Cerebellum (tissue), 4 donors: ENCODE measurements at places on chromosomes 5 and 9. TPM values are rescaled to one million over a fixed set of nuclear protein-coding genes. Genes with fewer than 3 reads are reported as not detected.

The LMX1B gene
- 0.64 TPM for total RNA-seq

The NMUR2 gene
- total RNA-seq: not detected

GRCh38 chr5:101687349-101687985 is 608.6 kb downstream of the SLCO4C1 start:
- no peak for DNase-seq

GRCh38 chr5:161697001-161697400 is 11.5 kb downstream of the GABRA6 start:
- DNase-seq: peak; percentile 66

DNA sequence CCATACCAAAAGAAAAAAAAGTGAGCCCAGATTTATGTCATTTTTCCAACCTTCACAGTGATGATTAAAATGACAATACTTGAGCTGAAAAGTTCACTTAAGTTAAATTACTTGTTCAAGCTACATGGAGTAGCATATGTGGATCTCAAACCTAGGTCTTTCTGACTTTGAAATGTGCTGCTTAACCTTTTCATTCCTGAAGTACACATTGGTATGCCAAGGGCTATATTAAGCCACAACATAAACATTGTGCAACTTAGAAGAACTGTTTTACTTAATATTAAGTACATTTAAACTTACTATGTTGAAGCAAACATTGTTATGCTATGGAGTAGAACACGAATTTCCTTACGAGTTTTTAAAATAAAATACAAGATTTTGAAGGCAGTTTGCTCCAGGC is 105.0 kb downstream of the GIN1 start:
- DNase-seq: no peak

DNA sequence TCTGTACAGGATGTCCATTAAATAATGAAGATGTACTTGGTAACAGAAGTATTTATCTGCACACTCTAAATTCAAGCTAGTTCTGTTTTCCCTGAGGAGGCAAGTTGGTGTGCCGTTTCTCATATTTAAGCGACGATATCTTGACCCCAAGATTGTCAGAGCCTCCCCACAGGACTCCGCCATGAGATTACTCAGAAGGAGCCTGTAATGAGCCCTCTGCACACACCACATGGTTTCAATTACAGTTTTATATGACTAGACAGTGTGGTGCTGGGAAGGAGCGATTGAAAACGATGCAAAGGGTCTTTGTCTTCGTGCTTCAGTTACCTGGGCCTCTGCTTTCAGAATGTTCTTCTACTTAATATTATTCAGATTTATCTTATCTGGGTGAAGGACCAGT is 840.4 kb upstream of the WWC1 start:
- no peak for DNase-seq

DNA sequence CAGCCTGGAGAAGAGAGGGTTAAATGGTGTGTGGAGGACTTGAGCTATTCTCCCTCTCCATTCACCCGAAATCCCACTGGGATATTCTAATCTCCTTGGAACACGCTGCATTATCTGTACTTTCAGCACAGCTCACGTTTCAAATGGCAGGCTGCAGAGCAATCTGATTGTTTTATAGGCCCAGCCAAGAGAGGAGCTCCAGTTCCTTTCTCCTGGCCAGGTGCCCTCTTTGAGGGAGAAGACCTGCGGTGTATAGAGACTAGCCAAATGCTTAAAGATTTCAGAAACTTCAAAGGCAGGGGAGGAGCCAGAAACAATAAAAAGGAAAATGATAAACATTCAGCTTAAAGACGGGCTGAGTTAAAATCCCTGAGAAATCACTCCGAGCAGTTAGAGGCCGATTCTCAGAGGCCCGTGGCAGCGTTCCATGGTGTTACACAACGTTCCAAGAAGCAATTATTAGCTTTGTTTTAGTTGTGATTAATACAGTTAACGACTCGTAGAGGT is 564.0 kb upstream of the KLF4 start:
- DNase-seq: peak; percentile 28

DNA sequence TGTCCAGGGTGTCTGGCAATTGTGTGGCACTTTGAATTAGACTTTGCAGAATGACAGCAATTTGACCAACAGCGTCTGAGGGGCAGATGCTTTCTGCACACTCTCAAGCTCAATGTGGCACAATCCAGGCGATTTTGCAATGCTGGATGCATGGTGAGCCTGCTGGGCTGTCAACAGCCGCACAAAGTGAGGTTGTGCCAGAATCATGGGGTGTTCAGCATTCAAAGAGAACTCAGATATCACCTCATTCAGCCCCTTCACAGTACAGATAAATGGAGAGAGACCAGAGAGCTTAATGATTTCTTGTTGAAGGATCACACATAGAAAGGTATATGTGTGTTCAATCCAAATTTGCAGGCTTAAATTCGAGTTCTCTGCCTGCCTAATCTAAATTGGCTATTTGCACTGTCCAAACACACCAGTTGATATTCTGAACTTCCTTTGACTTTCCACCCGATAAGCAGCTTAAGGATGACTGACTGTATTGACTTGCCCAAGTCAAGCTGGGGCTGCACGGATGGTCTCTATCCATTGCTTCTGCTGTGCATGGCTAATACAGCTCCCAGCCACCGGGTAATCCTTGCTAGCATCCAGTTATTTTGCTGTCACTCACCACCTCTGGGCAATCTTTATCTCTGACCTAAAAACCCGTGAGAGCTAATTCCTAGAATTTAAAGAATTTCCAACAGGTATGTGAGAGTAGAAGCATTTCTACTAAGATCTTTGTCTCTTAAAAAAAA is 157.9 kb upstream of the TAS2R1 start:
- no peak for DNase-seq
